ENCODE measurements at places on chromosomes 16 and 17.

DNA sequence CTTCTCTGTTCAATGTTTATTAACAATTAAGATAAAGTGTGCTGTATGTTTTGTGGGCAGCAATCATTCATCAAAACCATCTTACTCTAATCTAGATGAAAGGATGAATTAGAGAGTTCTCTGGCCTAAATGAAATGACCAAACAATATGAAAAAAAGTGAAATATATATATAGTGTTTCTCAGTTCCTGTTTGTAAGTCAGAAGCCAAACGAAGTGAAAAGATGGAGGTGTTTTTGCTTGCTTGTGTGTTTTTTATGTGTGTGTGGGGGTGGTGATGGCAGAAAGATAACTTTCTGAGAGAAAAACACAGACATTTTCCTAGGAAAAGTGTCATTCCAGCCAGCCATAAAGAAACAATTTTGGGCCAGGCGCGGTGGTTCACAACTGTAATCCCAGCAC lies 138.6 kb downstream of the CDH8 start:
- DNase-seq = no peak

GRCh38 chr17:66733759-66734158 lies 101.2 kb upstream of the CACNG5 start:
- no peak for DNase-seq

DNA sequence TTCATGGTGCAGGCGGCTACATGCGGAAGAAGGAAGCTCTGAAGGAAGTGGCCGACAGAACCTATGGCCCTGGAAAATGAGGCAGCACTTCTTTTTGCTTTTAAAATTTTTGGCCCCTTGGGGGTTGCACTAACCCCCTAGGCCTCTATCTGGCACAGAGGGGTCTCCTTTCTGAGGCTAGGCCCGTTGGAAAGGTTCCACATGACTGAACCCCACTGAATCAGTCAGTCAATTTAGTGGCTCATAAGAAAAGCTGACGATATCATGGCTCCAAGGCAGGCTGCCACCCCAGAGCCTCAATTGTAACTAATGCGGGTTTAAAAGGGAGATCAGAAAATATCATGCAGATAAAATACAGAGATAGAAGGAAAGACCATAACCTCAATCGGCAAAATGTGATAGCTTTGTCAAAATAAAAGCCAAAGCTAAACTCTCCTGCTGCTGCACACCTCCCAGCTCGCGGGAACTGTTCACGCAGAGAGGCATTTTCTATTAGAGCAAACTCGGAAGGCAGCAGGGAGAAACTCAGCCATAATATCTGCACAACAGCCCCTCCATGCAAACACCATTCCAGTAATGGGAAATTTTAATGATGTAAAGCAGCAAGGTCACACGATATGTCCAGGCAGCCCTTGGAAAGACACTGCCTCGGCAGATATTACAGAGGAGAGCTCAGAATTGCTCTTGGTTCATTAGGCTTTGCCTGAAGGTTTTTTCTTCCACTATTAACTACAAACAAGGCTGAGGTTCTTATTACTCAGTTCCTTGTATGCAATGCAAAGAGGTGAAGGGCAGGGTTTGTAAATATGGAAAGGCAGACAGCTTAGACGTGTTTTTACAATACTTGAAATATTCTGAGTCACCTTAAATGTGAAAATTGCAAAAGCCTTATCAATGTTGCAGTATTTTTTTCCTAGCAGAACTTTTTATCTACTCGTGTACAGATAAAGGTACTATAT lies 200.4 kb upstream of the PMFBP1 start:
- DNase-seq = no peak

GRCh38 chr17:27407916-27408864 lies 48.1 kb upstream of the KSR1 start:
- DNase-seq = no peak

DNA sequence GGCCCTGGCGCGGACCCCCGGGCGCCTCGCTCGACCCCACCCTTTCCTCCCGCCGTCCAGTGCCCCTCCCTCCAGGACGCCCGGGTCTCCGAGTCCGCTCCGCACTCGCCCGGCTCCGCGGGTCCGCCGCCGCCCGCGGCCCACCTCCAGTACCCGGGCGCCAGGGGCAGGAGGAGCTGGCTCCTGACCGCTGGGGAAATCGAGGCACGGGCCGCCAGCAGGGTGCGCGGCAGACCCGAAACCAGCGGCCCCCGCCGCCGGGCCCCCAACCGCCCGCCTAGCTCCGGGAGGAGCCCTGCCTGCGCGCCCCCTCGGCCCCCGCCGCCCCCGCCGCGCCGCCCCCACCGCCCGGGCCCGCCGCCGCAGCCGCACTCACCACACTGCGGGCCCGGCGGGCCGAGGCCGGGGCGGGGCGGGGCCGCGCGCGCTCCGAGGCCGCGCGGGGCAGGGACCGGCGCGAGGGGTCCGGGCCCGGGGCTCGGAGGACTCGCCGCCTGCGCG lies 333 bp downstream of the MAFG start:
- no peak for DNase-seq

- no peak for DNase-seq
These were observed 23.0 kb downstream of the SLC35G3 start for GRCh38 chr17:35170968-35171771.
